Skeletal muscle cell (primary cell): ENCODE measurements at places on chromosomes 16 and 17.

DNA sequence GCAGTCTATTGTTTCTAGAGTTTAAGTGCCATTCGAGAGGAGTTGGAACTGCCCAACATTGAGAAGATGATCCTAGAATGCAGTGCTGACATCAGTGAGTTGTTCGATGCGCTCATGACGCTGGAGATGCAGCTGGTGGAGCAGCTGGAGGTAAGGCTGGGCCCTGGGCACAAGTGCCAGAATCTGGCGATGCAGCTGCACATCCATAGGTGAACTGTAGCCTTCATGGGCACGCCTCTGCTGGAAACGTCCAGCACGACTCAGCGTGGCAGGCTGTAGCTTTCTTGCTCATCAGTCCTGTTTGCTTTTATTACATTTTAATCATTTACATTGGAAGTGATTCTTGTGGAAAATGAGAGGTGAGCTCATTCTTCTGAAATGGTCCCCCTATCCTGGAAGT, 31.7 kb downstream of the DRC3 start:
- DNase-seq: no peak

DNA sequence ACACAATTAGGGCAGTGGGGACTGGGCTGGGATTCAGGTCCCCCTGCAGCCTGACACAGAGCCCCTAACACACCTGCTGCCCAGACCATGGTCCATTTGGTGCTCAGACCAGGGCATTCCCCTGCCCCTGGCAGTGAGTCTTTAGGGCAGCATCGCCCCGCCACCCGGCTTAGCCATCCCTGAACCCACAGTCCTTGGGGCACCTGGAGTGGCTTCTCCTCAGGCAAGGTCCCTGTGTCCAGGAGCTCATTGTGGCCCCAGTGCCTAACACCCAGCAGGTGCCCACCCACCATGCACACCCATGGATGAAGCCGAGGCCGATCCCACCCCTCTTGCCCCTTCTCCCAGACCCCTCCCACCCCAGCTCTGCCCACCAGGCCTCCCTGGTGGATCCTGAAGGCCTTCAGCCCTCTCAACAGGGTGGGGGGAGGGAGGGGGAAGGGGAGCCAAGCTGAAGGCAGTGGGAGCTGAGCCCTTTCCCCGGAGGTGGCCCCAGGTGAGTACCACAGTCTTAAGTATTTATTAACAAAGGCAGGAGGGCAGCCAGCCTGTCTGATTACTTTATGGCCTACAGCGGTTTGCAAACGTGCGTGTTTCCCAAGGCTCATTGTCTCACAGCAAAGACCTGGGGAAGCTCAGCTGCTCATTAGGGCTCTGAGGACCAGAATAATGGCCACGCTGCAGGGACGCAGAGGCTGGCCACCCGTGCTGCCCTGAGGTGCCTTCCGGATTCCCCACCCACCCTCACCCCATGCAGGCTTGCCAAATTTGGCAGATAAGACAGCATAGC, 38.5 kb downstream of the RBFOX3 start:
- no peak for DNase-seq

DNA sequence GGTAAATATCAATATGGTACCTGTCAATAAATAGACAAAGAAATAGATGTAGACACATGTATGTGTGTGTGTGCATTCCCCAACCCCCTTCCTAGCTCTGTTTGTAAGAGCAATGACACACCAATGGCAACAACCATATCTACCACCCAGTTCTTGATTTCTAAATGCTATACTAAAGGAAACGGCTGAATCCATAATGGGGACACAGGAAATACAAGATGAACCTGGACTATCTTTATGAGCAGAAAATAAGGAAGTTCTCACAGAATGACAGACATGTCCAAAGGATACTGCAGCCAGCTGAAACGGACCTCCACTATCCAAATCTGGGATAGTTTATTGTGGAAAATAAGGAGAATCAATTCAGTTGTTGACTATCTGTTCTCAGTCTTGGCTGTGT, 75.3 kb downstream of the MYO1D start:
- no peak for DNase-seq

DNA sequence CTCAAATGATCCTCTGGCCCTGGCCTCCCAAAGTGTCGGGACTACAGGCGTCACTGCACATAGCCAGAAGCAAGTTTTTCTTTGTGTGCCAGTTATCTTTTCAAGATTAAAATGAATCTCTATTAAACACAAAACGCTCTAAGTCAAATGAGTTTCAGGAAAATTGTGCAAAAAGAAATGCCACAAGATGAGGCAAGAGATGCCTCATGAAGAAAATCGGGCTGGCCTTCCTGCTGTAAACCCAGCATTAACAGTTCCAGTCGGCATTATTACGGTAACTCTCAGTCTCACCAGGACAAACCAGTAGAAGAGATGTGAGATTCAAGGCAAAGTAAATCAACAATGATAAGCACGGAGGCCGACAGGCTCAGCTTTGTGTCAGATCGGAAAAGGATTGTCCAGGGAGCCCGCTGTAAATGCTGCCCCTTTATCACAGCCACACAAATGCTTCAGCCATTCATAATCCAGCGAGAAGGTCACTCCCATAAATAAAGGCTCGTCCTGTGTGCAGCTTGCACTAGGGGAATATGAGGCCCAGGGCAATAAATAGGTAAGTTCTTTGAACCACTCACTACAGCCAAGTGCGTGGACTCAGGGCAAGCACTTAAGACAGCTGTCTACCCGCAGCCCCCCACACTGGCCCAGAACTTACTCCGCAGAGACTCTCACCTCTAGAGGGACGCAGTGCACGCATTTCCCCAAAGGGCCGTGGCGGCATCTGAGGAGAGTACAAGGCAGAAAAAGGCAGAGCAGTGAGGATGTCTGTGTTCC, 27.2 kb downstream of the NPLOC4 start:
- no peak for DNase-seq

GRCh38 chr17:49316258-49316570, 45.8 kb downstream of the ZNF652 start:
- no peak for DNase-seq

GRCh38 chr17:76384987-76385891, 830 bp downstream of the SPHK1 start:
- peak; percentile 60 for DNase-seq

DNA sequence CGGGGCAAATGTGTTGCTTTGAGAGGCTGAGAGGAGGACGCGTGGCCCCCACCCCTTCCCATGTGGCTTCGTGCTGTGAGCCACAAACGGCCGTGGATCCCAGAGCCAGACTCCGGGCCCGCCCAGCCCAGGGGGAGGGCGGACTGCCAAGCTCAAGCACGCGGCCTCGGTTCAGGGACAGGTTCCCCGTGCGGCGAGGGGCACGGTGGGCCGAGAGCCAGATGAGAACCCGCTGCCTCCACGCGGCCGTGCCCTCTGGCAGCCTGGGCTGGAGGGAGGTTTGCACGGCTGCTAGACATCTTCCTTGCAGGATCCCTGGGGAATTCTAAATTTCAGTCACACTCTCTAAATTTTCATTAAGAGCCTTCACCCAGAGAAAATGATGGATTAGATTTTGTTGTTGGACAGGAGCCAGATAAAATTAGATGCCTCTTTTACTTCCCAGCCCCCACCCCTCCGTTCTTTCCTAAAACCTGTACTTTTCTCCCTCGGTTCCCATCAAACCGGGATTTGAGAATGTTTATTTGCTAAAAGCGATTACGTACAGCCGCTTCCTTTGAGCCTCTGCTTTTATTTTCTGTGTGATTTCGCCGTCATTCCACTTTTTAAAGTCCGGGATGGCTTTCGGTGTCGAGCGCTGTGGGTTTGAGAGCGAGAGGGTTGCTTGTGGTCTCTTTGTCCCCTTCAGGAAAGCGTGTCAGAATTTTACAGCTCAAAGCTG, 25.0 kb upstream of the GNG13 start:
- DNase-seq: no peak

GRCh38 chr17:73137376-73137775, 27.4 kb upstream of the SSTR2 start:
- DNase-seq: no peak

- DNase-seq: no peak
Measured at GRCh38 chr17:17820463-17821158, 16.2 kb downstream of the SREBF1 start.

- no peak for DNase-seq
Measured at GRCh38 chr16:50547340-50548124, 664 bp upstream of the NKD1 start.

GRCh38 chr17:80289616-80290015, 29.0 kb downstream of the RNF213 start:
- no peak for DNase-seq
